ENCODE measurements at places on chromosomes 11 and 22.
A peak's percentile ranks its signal among the peaks of the same experiment; 100 is the strongest.

DNA sequence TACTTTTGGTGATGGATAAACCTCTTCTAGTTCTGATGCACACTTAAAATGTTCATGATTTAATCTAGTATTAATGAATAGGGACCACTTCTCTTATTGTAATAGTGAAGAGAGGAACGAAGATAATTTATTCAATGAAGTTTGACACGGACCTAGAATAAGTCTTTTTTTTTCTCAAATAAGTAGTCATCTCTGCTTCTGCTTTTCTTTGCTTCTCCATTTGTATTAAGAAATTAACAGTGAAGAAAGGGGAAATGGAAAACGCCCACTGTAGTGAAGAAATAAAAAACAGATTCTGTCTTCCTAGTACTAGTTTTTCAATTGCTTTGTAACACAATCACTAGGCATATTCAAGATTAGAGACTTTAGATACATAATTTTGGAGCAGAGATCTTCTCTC is 73.0 kb downstream of the CD44 start:
- DNase-seq, result no peak

- DNase-seq, result peak; percentile 80
These were observed at the start of gene SIPA1 for GRCh38 chr11:65637794-65638419. Gene SIPA1, plus strand, starts transcription at chr11:65638101. Its CDS starts 2,821 bp downstream, at chr11:65640922.

- no peak for DNase-seq
These were observed 16.9 kb upstream of the DBX1 start for GRCh38 chr11:20177136-20177535.

DNA sequence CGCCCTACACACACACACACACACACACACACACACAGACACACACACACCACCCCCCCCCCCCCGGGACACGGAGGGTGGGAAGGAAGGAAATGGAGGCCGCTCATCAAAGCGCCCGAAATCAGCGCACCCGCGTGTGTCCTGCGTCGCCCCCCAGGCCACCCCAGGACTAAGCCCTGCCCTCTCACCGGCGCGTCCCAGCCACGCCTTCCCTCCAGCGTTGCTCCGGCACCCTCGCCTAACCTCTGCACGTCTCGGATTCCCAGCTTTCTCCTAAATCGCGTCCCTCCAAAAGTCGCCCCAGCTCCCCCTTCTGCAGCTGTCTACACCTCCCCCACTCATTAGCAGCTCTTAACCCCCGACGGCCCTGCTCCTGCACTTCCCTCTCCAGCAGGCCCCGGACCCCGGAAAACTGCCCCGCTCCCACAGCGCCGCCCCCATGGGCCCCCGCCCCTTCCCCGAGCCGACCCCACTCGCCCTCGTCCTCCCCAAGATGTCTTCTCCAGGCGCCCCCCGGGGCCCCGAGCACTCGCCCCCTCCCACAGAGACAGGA is 557 bp downstream of the PACSIN2 start:
- peak; percentile 30 for DNase-seq

DNA sequence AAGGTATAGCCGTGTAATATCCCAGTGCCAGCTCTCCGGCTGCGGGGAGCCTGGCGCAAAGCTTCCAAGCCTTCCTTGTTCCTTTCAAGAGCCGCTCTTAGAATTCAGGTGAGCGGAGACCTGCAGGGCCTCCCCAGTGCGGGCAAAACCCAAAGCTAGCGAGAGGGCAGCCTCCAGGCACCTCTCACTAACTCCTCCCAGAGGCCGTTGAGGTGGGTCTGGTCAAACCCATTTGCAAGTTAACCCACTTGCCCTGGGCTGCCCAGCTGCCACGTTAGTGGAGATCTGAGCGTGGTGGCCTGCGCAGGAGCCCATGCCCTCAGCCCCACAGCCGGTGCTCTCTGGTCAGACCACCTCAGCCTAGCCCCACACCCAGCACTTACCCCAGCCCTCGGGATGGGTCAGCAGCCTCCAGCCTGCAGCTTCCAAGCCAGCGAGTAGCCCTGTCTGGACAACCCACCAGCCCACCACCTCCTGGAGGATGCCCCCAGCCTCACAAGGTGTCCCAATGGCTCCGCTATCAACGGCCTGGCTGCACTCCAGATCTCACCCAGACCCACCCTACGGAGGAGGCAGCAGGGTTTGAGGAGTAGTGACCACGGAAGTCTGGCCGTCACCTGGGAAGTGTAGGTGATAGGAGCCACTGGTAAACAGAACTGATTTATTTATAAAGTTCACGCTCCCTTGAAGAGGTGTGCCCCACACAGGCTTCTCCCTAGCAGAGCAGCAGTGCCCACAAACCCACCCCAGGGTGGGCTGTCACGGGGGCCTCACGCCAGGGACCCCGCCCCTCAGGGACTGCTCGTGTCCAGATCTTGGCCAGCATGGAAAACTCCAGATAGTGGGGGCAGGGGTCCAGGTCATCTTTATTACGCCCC is 2.3 kb downstream of the ASCL2 start:
- DNase-seq, result no peak

DNA sequence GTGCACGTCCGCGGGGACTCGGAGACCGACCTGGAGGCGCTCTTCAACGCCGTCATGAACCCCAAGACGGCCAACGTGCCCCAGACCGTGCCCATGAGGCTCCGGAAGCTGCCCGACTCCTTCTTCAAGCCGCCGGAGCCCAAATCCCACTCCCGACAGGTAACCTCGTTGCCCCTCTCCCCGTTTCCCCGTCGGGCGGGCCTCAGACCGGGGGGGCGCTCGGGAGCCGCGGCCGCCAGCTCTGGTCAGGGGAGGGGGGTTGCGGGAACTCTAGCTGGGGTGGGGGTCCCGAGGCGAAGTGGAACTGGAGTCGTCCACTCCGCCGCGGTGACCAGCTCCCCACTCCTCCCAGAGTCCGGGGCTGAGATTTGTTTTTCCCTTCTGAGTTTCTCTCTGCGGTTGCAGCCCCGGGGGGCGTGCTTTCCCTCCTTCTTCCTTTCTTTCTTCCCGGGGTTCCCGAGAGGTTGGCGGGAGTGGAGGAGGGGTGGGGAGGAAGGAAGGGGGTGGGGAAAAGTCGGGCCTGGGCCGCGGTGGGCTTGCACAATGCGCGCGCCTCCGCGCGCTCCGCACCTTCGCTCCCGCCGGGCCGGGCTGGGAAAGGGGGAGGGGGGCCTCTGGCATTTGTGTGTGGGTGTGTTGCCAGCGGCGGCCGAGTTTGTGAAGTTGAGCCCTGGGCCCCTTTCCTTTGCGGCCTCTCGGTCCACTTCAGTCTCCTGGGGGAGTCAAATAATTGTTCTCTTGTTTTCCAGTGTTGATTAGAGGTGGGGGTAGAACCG is 952 bp downstream of the YAP1 start:
- peak; percentile 67 for DNase-seq

GRCh38 chr11:11588891-11589290 is 32.9 kb downstream of the GALNT18 start:
- DNase-seq, result no peak

GRCh38 chr22:25192406-25192805 is 7.3 kb upstream of the CRYBB3 start:
- DNase-seq, result no peak

DNA sequence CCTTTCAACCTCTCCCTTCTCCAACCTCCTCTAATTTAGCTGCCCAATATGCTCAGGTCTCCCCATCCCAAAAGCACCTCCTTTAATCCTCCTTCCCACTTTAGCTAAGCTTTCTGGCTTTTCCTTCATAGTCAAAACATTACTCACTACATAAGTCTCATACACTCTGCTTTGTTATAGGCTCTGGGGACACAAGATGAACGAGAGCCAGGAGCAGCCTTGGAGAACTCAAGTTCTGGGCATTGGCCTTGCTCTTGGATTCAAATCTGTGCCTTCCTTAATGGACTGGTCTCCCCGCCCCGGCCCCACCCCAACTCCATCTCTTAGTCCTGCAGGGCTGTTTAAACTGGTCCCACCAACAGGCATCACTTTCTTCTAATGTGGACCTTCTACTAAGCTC is 11.4 kb upstream of the HPX start:
- no peak for DNase-seq

DNA sequence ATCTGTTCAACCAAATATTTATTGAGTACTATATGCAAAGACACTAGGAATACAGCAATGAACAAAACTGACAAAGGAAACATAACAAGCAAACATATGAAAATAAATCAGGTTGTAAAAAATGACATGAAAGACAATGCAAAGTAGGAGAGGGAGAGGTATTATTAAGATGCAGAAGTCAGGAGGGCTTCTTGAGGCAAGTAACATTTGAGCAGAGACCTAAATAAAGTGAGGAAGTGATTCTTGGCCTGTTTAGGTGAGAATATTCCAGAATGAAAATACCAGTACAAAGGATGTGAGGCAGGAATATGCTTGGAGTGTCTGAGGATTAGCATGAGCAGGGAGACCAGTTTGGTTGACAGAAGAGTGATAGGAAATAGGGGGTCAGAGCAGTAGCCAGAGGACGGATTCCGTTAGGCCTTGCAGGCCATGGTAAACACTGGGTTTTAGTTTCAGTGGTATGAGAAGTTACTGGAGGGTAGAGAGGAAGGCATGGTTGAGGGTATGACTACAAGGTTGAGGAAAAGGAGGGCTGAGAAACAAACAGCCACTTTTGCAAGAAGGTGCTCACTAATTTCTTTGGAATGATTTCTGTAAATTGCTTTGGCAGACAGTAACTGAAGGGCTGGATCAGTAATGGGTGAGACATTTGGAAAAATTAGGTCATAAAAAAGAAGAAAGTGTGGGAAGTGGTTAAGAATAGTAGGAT is 191.9 kb downstream of the SWAP70 start:
- no peak for DNase-seq

DNA sequence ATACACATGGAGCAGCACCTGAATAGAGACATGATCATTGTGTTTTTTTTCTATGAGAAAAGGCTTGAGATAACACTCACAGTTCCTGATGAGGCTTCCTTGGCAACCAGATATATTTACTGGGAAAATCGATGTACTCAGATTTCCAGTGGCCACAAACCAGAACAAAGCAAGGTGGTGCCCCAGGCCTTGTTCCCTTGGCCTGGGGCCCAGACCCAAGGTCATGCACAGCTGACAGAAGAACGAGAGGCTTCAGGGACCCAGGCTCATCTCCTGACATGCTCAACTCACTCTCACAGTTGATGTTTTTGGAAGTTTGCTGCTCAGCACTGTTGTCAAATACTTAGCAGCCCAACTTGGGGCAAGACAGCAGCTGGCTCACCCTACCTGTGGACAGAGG is 281.8 kb downstream of the NTM start:
- no peak for DNase-seq

- no peak for DNase-seq
These were observed 23.4 kb downstream of the TPBGL start for GRCh38 chr11:75263944-75264349.

DNA sequence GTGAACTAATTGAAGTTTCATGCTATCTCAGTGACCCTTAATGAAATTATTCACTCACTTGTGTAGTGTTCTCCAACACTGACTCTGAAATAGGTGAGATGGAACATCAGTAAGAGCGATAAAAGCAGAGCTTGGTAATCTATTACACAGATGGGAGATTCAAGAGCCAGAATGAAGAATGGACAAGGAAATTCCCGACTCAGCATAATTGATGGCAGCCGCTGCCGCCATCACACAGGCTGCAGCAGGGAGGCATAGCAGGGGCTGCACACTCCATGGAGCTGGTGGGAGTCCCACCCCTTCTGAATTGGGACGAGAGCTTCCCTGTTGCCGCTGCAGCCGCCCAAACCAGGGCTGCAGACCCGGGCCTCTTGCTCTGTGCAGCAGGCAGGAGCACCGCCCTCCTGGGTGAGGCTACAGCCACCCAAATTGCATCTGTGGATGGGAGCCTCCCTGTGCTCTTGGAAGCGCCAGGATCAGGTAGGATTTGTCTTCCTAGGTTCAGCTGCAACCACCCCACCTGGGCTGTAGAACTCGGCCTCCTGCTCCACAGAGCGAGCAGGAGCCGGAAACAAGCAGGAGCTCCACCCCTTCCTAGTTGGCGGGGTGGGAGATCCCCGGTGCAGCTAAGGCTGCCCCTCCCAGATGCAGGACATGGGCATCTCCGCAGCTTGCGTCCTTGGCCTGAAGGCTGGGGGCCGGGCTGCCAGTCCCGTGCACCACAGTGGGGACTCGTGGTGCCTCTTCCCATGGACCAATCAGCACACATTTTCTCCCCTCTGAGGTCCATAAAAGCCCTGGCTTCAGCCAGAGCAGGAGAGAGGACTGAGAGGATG is 535.1 kb upstream of the LUZP2 start:
- no peak for DNase-seq

- no peak for DNase-seq
These were observed 21.5 kb downstream of the SHANK3 start for GRCh38 chr22:50694099-50694605.

DNA sequence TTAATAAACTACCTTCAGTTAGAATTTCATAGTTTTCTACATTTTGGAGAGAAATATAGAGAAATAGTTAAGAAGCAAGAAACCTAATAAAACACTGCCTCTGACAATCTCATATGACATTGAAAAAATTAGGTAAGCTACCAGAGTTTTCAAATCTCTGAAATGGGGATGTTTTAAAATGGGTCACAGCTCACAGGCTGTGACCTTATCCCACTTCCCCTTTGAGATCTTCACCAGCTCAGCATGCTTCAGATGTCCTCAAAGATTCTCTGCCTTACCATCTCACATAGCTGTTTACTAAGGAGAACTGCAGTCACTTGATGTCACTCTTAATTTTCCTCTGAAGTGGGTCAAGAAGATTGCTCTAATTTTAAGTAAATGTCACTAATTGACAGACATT is 717.8 kb downstream of the JRKL start:
- DNase-seq, result no peak

GRCh38 chr11:73206801-73207200 is 11.3 kb upstream of the P2RY2 start:
- DNase-seq, result no peak

GRCh38 chr11:13061294-13061990 is 52.3 kb downstream of the RASSF10 start:
- no peak for DNase-seq

DNA sequence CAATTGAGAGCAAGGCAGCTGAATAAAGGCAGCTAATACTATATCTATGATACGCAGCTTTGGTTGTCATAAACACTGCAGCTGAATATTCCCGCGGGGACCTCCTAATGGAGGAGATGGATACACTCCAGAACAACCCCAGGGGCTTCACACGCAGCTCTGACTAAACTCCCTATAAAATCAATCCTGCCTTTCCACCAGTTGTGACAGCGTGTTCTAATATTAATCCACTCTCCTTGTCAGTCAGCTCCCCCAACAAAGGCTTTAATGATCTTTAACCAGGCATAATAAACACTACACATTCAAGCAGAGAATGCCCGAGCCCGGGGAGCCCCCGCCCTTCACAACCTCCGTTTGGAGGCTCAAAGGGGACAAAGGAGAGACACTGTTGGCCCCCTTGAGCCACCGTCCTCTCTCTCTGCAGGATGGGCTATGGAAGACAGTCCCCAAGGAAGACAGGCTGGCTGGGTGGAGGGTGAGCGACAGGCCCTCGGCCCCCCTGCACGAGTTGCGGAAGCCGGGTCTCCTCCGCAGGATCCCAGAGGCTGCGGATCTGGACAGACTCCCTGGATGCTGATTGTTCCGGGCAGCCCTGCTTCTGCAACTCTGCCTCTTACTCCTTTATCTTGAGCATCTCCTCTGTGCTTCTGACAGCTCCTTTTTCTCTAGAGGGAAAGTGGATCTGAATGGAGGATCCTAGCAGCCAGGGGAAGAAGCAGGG is 565.2 kb downstream of the BUD13 start:
- no peak for DNase-seq
